CD8-positive, alpha-beta T cell (primary cell): ENCODE measurements at places on chromosomes 5 and 9.

DNA sequence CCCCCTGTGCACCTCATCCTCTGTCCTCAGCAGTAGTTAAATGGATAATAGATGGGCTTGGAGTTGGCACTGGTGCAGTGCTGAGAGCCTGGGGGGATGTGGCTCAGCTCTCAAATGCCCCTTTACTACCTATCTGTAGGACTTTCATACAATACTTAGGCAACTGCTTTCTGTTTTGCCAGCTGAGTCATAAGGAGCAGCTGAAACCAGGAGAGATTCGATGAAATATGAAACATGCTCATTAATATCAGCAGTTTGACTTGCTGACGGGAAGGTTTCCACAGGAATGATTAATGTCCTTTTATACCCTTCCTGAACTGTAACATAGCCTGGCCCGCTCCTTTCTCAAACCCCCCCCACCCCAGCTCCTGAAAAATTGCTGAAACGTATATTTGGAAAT, 142.6 kb downstream of the SAXO1 start:
- no peak for DNase-seq

DNA sequence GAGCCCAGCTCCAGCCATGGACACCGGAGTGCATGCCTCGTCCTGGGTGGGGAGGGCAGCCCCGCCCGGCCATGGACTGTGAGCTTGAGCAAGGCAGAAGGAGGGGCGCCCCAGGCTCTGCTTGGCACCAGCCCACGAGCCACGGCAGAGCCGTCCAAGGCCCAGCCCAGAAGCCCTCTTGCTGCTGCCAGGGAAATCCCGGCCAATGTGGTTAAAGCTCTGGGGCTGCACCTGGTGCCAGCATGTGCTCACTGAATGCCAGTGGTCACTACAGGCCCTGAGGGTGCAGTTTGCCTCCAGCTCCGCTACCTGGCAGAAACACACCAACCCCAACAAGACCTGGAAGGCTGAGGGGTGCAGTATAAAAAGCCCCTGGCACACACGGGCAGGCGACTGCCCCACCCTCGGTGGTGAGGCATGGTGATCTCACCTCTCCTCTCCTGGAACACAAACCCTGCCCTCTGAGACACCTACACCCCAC, 11.8 kb downstream of the BRD3 start:
- DNase-seq: no peak

DNA sequence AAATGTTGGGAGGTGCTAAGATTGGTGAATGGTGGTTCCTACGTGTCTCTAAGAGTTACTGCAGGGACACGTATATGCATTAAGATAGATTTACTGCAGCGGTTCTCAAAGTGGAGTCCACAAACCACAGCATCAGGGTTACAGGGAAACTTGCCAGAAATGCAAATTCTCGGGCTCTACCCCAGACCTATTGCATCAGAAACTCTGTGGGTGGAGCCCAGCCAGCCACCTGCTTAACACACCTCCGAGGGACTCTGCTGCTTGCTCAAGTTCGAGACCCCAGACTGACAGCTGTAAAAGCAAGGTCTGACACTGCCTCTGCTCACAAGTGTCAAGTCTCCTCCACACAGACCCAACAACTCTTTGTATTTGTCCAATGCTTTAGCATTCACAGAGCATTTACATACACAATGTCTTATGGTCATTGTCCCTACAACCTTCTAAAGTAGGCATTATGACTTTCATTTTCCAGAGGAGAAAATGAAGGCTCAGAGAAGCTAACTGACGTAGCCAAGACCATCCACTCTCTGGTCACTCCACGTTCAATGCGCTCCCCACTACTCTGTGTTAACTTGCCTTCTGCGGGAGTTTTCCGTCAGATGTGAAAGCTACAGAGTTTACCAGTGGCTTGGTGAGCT, 48.8 kb downstream of the HSD17B3 start:
- no peak for DNase-seq

DNA sequence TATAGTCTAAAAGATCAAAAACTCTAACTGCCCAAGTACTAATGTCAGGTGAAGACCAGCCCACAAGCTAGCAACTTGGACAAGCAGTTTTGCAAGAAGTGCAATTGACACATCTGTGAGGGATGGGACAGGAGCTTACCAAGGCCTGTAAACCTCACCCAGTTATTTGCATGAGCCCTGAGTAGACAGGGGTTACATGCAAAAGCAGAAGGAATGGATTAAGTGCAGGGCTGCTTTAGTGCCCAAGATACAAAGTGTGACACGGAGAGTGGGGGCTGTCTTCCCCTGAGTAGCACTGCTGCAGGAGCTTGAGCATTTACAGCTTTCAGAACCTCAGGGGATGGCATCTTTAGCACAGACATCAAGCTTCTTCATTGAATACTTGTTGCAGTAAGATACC, 286.7 kb downstream of the ELAVL2 start:
- no peak for DNase-seq

GRCh38 chr9:79236466-79236865, 335.3 kb upstream of the TLE4 start:
- DNase-seq: no peak

GRCh38 chr5:170821257-170821800, 37.8 kb downstream of the GABRP start:
- no peak for DNase-seq

DNA sequence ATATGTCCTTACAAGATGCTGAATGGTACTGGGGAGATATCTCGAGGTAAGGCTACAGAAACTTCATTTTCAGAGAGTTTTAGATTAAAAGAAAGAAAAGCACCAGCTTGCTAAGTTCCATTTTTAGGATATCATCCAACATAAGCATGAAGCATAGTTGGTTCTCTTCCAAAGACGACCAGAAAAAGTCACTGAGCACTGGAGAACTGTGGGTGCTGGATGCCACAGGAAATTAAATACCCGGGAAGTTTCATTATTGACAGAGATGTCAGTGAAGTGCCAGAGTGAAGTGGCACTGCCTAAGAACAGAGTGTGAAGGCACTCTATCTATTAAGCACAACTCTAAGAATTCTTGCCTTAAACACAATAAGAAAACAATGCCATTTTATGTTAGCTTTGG, 76.8 kb downstream of the PIK3R1 start:
- no peak for DNase-seq

DNA sequence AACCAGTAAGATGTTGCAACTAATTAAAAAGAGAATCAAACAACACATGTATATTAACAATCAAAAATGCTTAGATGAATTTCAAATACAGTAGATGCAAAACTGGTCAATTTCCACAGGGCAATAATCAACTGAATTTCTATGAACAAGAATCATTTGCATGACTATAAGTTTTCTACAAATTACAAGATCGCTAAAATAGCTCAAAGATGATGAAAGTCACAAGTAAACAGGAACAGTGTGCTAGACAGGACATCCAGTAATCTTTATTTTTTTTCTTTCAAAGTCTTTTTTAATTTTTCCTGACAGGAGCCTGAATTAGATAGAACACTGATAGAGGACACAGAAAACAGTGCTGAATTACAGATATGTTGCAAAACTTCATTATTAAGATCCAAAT, 608.2 kb upstream of the DAB2 start:
- DNase-seq: no peak

GRCh38 chr5:138502121-138502520, 36.8 kb downstream of the EGR1 start:
- no peak for DNase-seq

DNA sequence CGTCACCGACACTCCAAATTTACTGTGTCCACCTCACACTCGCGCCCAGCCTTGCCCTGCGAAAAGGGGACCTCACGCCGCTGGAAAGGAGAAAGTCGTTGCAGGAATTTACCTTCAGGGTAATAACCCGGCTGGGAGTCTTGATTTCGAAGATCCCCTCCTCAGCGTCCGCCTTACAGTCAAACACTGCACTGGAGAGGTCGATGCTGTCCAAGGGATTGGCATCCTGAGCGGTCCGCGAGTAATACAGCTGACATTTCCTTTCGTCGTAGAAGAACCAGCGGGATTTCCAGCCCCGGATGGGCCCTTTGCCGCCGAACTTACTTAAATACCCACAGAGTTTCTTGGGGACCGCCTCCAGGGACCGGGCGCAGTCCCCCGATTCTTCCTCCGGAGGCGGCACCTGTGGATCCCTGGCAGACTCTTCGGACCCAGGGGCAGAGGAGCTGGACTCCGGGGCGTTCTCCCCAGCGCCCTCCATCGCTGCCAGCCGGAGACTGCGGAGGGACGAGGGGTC, 330 bp downstream of the TBC1D2 start:
- peak; percentile 7 for DNase-seq

- no peak for DNase-seq
Observed at GRCh38 chr5:82396871-82397514, 118.8 kb upstream of the RPS23 start.

GRCh38 chr9:2693056-2693455, 24.3 kb upstream of the KCNV2 start:
- DNase-seq: no peak

- peak; percentile 5 for DNase-seq
Observed at GRCh38 chr5:58849921-58850667, 267.2 kb downstream of the RAB3C start.

DNA sequence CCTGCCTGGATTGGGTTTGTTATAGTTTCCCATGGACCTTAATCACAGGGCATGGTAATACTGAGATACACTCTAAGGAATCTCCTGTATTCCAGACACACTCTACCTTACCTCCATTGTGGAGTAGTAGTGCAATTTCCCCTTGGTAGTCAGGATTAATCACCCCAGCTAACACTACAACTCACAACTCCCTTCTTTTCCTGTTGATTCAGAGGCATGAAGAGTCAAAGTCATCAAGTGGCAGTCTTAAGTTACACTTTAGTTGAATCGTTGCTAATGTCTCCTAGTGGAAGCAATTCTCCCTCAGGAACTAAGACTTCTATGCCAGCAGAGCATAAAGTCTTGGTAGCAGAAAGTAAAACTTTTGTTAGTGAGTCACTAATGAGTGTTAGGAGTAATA, 122.7 kb upstream of the APC start:
- DNase-seq: no peak

DNA sequence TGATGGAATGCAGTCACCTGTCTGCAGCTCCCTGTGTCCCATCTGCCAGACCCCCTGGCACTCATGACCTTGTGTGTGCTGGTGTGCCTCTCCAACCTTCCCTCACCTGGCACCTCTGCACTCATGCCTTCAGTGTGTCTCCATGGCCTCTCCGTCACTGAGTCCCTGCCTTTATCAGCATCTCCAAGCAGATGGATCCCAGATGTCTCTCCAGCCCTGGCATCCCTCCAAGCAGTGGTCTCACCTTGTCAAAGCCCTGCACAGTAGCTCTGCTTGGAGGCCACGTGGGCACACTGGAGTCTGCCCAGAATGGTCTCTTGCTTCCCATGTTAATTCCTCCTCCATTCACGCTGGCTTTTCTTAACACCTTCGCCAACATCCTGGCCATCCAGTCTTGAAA, 84.8 kb downstream of the DAP start:
- DNase-seq: no peak

DNA sequence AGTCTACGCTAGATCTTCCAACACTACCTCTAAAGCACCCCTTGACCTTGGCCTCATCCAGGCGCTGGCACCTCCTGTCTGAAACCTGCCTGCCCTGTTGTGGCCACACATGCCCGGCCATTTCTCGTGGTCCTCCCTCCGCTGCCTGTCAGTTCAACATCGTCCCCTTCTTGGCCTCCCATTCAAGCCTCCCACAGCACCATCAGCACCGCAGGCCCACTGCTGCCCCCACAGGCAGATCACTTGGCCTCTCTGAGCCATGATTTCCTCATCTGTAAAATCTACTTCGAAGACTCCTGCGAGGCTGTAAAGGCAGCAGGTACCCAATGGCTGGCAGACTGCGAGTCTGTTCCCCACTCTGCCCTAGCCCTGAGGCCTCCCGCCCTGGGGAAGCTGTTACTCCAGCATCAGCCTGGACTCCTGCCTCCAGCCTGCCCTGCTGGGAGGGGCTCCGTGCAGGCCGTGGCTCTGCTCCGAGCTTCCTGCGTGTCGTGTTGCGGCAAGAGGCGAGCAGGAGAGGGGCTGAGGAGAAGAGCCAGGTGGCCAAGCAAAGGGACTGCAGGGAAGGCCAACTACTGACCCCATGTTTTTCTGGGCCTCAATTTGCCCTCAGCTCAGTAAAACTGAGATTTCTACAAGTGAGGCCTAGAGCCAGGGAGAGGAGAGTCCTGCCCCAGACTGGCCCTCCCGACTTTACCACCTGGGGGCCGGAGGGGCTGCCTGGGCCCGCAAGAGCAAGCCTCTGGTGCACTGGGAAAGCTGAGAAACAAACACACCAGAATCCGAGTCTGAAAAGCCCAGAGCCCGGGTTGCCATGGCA, 70.5 kb upstream of the LRRTM2 start:
- DNase-seq: no peak

- no peak for DNase-seq
Observed at GRCh38 chr5:10827571-10827970, 66.5 kb upstream of the DAP start.

- DNase-seq: no peak
Observed at GRCh38 chr9:108377382-108377781, 478.4 kb downstream of the ACTL7B start.

DNA sequence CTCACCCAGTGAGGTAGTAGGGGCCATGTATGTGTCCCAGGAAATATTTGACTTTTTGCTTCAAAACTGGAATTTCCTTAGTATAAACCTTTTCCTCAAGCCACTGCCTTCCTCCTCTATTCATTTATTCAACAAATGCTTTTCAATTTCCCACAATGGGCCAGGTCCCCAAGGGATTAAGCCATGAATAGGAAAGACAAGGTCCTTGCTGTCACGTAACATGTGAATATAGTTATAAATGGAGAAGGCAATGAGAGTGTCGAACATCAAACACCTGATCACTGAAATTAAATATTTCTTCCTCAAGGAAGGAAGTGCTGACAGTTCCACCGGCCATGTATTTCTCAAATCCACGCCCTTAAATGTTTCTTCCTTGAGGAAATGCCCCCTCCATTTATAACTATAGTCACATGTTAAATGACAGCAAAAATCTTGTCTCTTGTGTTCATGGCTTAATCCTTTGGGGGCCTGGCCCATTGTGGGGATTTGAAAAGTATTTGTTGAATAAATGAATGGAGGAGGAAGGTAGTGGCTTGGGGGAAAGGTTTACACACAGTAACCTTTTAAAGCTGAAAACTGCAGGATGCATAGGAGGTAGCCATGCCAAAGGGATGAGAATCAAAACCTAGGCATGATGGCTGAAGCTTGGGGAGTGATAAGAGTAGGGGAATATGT, 145.5 kb downstream of the PTTG1 start:
- DNase-seq: no peak

DNA sequence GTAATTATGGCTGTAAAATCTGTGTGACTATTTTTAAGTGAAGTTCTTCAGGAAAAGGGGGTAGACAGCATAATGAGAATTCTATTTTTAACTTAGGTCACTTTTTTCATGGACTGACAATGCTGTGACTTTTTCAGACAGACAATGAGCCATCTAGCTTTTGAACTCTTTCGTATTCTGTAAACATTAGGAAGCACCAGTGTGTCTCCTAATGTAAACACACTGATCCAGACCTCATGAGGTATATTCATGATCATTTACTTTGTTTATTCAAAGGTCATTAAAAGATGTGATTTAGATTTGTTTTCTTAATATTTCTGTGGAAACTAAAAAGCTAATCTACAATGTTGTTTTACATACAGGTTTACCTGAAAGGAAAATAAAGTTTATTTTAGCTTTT, 352.6 kb downstream of the ADGRV1 start:
- DNase-seq: no peak
